ENCODE measurements at places on chromosomes 6 and 20. TPM values are rescaled to one million over a fixed set of nuclear protein-coding genes. Genes with fewer than 3 reads are reported as not detected.
A peak's percentile ranks its signal among the peaks of the same experiment; 100 is the strongest.

The HEY2 gene
- not detected for total RNA-seq

DNA sequence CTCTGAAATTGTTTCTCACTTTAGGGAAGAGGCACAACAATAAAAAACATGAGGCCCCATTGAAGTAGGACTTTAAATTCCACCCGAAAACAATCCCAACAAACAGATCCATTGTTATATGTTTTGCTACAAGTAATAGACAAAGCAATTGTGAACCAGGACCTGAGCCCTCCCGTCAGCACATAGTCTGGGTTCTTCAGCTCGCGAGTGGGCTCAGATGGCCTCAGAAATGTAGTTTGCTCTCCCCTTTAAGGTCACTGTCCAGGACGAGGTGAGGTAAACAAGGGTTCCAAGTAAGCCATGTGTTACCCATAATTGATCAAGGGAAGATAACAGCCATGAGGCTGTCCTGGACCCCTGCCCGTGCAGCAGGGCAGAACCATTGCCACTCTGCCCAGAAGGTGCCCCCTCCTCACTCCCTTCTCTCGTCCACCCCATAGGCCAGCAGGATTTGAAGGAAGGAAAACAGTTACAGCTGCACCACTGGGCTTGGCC, 160.1 kb upstream of the QKI start:
- no peak for ATAC-seq

GRCh38 chr6:132865829-132866228, 51.5 kb downstream of the RPS12 start:
- no peak for ATAC-seq

GRCh38 chr20:38834868-38835267, 29.4 kb downstream of the PPP1R16B start:
- peak; percentile 23 for ATAC-seq

DNA sequence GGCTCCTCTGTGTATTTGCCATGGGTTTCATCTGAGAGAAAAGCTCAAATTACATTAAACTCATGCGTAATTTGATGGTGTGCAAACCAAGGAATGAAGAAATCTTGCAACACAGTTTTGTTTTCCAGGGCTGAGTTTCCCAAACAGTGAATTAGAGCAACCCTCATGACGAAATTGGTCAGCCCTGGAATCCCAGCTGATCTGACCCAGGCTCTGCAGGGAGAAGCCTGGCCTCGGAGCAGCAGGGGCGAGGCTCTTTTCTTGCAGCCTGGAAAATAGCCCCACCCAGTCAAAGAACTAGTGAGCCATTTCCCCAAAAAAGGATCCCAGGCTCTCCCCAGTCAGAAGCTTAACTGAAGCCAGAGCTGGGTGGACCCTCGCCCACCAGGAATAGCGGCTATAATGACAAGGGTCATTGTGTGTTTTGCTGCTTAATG, 107.3 kb upstream of the SNX9 start:
- ATAC-seq = no peak

DNA sequence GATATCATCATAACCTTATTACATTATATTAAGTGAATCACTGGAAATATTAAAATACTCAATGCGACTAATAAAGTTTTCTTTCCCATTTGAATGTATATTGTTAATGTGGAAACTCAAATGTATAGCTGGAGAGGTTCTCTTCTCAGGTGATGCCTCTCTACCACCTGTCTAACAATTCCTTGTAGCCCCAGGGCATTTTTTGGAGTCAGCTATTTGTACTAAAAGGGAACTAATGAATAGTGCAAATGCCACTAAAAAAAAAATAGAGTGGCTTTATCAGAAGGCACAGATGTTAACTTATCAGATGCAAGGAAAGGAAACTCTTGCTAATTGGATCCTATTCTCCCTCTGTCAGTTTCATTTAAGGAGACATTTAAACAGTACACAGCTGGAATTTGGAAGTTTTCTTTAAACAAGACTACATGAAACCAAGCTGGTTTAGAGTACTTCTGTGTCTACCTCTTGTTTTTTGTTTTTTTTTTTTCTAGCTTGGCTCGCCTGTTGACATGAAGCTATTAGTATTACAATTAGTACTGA, 897.0 kb upstream of the SLC35B3 start:
- ATAC-seq = no peak

The SLPI gene
- total RNA-seq = not detected

GRCh38 chr6:131660195-131660594, 23.1 kb downstream of the ENPP3 start:
- ATAC-seq = peak; percentile 63

DNA sequence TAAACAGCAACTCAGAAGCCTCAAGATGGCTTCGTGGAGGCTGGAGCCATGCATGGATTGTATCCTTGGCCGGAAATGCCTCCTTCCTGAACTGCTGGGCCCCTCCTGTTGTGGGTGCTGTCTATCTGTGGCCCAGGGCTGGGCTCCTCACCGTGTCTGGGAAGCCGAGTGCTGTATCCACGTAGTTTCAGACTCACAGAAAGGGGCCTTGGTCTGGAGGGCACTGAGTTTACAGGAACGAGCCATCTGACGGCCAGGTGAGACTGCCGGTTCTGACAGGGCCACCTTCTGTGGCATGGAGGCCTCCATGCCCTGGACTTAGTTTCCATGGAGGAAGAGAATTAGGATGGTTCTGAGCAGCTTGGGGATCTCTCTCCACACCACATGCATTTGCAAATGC, 142.2 kb downstream of the ERMARD start:
- ATAC-seq = no peak

GRCh38 chr6:24874128-24874527, 61.6 kb downstream of the RIPOR2 start:
- no peak for ATAC-seq

DNA sequence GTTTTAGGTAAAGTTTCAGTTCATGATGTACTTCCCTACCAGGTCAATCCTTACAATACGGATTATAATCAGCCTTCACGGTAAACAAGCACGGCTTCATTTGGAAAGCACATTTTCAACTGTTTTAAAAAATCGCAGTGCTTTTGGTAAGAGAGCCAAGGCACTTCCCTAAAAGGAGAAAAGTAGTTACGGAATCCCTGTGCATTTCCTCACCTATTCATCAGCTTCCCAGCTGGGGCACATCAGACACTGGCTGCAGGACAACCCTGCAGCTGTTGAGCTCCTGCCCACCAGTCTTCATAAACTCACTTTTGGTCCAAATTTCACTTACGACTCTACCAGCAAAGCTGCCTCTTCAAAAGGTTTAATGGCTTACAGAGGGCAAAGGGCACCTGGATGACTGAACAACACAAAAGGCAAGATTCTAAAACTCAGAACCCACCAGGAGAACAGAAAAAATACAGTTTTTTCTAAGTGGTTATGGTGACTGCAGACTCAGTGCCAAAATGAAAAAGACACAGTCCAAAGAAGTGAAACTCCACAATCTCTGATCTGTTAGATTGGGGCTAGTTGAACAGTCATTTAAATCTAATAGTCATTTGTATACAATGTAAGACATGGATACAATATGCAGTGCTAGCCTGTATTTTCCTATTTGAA, 7.5 kb downstream of the SNX5 start:
- ATAC-seq = peak; percentile 43

DNA sequence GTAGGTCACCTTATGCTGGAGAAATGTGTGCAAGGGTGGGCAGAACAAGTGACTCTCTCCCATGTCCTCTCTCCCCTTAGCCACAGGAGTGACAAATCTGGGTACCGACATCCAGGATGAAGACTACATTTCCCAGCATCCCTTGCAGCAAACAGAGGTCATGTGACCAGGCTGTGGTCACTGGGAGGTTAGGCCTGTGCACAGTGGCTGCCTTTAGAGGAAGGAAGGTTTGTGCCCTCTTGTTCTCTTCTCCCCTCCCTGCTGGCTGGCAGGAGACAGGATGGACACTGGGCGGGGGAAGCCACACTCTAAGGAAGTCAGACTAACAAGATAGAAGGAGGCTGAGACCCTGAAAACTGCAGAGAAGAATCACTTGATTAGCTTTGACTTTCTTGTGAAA, 360.2 kb downstream of the PREX1 start:
- ATAC-seq = peak; percentile 67

The TFAP2A gene
- not detected for total RNA-seq

DNA sequence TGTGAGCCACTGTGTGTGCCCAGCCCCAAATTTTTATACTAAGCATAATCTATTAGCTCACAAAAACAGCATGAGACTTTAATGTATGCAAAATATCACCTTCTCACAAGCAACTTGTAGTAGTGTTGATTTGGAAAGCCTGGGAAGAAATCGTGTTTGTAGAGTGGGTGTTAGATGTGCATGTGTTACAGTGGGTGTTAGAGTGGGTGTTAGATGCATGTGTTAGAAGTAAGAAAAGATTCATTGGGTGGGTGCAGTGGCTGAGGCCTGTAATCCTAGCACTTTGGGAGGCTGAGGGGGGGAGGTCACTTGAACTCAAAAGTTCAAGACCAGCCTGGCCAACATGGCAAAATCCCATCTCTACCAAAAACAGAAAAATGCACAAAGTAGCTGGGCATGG, 6.3 kb upstream of the SCAF8 start:
- ATAC-seq = no peak

The SSTR4 gene
- total RNA-seq = not detected

DNA sequence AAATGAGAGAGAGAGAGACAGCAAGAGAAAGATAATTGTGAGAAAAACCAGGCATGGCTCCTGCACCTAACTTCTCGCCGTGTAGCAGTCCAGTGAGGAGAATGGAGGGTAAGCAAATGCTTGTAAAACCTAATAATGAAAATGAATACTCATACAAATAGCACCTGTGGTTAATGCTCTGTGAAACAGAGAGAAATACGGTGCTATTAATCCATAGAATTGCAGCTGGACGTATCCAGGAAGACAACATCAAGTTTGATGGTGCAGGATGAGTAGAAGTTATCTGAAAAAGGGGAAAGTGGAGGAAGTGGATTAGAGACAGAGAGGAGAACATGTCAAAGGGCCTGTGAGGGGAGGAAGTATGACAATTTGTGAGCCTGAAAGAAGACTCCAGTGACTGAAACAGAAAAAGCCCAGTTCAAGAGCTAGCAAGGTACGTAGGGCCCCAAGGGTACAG, 89.4 kb upstream of the PAK5 start:
- no peak for ATAC-seq

The EFCAB8 gene
- 0.45 TPM for total RNA-seq

The PTCRA gene
- not detected for total RNA-seq

DNA sequence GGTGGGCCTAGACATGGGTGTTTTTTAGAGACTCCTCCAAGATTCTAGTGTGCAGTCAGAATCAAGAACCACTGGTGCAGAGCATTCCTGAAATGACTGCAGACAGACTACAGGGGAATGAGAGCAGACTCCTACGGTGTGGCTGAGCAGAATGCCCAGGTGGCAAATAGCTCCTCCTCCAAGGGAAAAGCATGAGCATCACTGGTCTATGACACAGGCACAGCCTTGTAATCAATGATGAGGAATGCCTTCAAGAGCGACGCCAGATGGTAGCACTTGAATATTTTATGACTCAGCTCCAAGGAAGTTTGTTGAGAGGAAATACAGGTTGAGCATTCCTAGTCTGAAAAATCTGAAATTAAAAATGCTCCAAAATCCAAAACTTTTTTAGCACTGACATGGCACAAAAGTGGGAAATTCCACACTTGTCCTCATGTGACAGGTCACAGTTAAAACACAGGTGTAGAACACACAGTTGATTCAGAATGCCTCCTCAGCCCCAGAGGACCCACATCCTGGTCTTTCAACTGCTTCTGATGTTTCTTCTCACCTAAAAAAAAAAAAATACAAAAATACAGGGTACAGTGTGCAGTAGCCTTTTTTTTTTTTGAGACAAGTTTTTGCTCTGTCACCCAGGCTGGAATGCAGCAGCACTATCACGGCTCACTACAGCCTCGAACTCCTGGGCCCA, 10.6 kb upstream of the FAM8A1 start:
- peak; percentile 57 for ATAC-seq

DNA sequence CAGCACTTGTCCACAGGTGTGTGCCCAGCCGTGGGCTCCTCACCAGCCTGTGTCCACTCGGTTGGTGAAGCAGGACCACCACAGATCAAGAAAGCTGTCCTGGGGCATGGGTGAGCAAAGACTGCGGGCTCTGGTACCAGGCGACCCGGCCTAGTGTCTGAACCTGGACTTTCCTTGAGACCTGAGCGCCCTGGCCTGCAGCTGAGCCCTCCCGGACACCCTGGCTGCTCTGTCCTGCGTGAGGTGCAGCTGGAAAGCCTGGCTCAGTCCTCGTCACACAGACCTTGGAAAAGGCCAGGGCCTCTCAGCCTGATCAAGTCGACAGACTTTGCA, 201.2 kb upstream of the THBS2 start:
- no peak for ATAC-seq

DNA sequence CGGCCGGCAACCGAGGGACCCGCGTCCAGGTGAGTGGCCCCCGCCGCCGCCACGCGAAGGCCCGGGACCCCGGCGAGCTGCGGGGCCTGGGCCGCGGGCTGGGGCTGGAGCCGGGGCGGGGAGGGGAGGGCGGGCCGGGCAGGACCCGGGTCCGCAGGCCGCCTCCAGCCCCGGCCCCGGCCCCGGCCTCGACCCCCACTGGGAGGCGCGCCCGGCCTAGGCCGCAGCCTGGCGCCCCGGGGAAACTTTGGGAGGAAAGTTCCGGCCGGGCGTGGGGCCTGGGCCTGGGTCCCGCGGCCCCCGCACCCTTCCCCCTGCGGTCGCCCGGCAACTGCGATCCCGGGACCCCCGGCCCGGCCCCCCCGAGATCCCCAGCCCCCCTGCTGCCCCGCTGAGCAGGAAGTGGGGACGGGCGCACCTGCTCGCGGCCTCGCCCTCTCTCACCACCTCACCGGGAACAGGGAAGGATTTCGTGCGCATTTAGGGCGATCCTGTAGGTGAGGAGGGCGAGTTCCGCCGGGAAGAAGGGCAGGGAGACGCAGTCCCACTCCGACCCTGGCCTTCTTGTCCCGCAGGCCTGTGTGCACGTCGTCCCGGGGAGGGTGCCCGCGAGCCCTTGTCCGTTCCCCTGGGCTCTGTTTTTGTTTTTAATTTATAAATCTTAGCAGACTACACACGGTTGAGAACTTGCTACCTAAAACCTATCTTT, 402 bp downstream of the OSBPL2 start:
- ATAC-seq = no peak

The TBX18 gene
- total RNA-seq = not detected

DNA sequence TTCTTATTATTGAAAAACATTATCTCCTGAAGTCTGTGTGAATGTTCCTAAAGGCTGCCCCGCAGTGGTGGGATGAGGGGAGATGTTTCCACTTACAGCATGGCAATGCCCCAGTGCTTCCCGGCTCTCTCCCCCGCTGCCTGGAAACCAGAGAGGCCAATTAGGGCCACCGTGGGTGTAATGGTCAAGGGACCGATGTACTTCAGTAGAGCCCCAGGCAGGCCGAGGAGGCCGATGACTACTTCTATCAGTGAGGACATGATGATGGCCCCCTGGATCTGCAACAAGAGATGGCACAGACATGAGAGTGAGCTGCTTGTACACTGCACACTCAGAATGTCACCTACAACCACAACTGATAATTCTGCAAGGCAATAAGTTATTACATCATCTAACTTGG, 117.8 kb downstream of the SLC23A2 start:
- no peak for ATAC-seq

The RIPPLY2 gene
- total RNA-seq = not detected

- no peak for ATAC-seq
Measured at GRCh38 chr20:60102665-60103210, 144.5 kb downstream of the CDH26 start.
